ENCODE measurements at places on chromosomes 7 and 10. TPM values are rescaled to one million over a fixed set of nuclear protein-coding genes. Genes with fewer than 3 reads are reported as not detected.

- DNase-seq: peak; percentile 29
These were observed 1.3 kb downstream of the PDZD8 start for GRCh38 chr10:117373823-117374505.

- DNase-seq: no peak
These were observed 23.4 kb upstream of the EGR2 start for GRCh38 chr10:62839590-62839989.

- DNase-seq: no peak
These were observed 61.9 kb upstream of the SAMD8 start for GRCh38 chr10:75049316-75050148.

- no peak for DNase-seq
These were observed 74.5 kb downstream of the SND1 start for GRCh38 chr7:127726476-127726875.

C10orf62 gene
- not detected for total RNA-seq

Measured in naive thymus-derived CD8-positive, alpha-beta T cell (primary cell).